ENCODE measurements at places on chromosomes 12 and 14.

- DNase-seq, result peak; percentile 61
These were observed 6.1 kb upstream of the SYNE3 start for GRCh38 chr14:95522556-95522955.

DNA sequence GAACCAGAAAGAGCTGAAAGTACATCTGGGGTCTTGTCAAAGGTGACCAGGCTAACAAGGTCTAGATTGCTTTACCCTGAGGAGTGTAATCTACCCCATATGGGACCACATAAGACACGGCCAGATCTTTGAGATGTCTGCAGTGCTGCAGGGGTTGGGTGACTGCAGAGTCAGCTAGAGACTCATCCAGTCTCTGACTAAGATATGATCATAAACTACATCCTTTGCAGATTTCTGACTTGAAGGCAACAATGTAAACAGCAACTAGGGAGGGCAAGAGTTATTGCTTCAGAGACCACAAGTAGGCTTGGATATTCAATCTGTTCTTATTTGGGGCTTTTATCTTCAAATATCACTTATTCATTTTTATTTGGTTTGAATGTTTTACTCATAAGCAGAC is 1080.5 kb upstream of the FOXG1 start:
- DNase-seq, result no peak

DNA sequence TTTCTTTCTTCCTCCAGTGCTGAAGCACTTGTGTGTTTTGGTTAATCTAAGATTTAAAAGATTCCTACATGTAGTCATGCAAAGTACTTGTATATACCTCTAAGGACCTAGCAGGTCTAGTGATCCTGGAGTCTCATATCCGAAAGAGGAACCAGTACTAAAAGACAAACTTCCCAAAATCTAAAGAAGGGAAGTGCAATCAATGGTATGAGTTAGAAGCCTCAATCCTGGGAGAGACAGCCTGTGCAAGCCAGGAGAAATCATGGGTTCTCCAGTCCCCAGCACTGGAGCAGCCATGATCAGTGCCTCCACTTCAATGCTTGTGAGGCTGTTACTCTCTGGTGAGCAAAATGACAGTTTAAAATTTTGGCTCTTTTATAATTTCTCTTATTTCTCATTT is 277.4 kb downstream of the DAD1 start:
- no peak for DNase-seq

GRCh38 chr12:110677982-110678381 is 10.9 kb downstream of the HVCN1 start:
- no peak for DNase-seq

GRCh38 chr14:30240685-30241084 is 313.0 kb upstream of the PRKD1 start:
- DNase-seq, result no peak

DNA sequence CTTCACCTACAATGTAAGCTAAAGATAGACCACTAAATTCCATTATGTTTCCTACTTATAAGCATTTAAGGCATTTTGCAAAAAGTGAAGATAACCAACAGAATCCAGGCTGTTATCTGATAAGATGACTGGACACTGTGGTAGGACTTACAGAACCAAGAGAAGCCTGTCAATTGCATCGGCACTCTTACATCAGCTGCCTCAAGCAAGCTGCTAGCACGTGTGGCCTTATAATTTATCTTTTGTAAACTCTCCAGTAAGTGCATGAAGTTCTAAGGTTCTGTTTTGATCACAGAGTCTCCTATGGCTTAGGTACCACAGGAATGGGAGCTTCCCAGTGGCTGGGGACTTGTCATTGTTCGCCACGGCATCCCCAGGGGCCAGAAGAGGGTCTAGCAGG is 88.7 kb downstream of the TRAFD1 start:
- no peak for DNase-seq
